Hindlimb muscle (tissue), 1 donor: ENCODE measurements at places on chromosomes 12 and 14. TPM values are rescaled to one million over a fixed set of nuclear protein-coding genes. Genes with fewer than 3 reads are reported as not detected.

GRCh38 chr12:120213758-120214157, 12.8 kb upstream of the RPLP0 start:
- no peak for DNase-seq

The TSPAN11 gene
- 5.9 TPM for polyA plus RNA-seq

- peak; percentile 16 for DNase-seq
Observed at GRCh38 chr12:118103201-118103600, 610 bp downstream of the VSIG10 start.

GRCh38 chr12:9329019-9329418, 120.8 kb upstream of the PZP start:
- no peak for DNase-seq

The CDCA4 gene
- polyA plus RNA-seq: 18.2 TPM

GRCh38 chr12:16796168-16796567, 190.2 kb upstream of the LMO3 start:
- no peak for DNase-seq

DNA sequence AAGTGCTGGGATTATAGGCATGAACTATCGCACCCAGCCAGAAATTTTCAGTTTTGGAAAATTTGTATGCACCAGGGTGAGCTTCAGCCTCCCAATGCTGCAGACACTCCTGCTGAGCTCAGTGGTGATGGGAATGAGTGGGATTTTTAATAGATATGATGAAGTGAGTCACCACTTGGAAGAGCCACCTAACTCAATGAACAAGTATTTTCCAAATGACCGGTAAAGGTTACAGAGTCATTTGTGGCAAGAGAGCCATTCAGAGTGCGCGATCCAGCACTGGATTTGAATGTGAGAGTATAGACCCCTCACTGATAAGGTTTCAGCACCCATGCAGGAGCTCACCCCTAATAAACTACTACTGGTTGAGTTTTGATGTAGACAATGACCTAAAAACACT, 100.7 kb downstream of the PPP2R5C start:
- DNase-seq: no peak

The PRMT5 gene
- polyA plus RNA-seq: 66.8 TPM

- no peak for DNase-seq
Observed at GRCh38 chr12:12217018-12217359, 49.9 kb downstream of the LRP6 start.

DNA sequence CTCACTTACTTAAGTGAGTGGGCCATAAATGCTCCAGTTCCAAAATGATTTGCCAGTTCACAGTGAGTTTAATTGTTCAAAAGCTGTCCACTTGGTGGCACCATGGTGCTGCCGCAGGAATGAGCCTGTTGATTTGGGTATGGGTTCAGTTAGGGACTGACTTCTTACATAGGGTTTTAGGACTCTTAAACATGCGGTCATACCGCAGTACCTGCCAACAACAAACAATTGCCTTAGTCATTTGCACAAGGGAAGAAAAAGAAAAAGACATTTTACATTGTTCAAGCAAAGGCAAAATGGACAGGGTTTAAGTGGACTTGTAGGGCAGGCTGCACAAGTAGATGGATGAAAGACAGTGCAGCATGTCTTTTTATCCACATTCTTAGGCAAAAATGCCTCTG, 80.0 kb upstream of the DBX2 start:
- DNase-seq: peak; percentile 64

GRCh38 chr14:90693413-90693812, 122.8 kb downstream of the TTC7B start:
- DNase-seq: no peak
